ENCODE measurements at places on chromosomes 6 and 20. TPM values are rescaled to one million over a fixed set of nuclear protein-coding genes. Genes with fewer than 3 reads are reported as not detected.

DNA sequence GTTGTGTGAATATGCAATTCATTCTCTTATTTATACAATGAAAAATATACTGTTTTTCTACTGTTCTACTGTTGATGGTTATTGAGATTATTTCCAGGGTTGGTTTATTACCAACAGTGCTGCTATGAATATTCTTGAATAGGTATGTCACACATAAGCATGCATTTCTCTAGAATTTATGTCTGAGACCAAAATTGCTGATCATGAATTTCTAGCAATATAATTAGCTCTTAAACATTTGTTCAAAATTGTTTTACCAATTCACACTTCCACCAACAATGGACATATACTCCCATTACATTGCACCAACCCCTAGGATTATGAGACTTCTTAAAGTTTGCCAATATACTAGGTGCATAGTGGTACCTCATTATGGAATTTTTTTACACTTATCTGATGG lies 164.1 kb upstream of the KCNQ5 start:
- no peak for DNase-seq

DNA sequence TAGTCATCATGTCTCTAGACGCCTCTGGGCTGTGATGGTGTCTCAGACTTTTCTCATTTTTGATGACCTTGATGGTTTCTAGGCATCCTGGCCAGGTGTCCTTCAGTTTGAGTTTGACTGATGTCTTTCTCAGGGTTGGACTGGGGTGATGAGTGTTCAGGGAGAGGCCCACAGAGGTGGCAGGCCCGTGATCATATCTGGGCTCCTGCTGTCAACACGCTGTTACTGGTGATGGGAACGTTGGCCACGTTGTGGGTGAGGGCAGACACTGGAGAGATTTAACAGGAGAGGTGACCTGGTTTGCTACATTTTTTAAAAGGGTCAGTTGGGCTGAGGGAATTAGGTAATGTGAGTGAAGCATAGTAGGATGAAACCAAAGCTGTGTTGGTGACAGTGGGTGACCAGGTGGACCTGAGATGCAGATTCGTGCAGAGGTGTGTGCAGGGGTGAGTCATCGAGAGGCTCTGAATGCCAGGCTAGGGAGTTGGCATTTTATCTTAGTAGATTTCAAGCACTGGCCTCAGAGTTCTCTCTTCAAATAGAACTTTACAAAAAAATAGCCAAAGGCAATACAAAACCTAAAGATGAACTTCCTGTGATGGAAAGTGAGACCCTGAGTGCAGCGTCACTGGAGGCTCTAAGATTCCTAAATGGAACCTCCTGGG lies 174.1 kb downstream of the CDH26 start:
- DNase-seq = no peak

DNA sequence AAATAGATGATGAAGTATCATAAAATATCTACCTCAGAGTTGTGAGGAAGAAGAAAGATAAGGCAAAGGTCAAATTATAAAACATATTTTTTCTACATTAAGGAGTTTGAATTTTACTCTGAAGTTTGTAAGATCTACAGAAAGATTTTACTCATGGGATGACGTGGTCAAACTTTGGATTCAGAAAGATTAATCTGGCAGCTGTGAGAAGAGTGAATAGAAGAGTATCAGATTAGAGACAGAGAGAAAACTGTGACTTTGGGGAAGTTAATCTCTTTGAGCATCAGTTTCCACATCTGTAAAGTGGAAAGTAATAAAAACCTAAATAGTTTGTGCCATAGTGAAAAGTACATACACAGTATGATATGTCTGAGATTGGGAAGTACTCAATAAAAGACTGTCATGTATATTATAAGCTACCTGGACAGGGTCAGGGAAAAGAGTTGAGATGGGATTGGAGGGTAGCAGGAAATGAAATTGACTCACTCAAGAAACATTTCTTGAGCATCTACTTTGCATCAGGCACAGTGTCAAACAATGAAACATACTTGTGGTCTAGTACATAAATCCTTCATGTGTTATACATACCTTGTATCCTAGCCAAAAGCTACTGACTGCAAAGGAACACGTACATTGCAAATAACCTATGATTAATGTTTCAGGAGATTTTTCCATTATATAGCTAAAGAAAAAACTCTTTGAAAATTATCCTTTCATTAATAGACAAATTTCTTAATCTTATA lies 222.1 kb downstream of the TMEM200A start:
- DNase-seq = peak; percentile 91

- DNase-seq = no peak
Observed at GRCh38 chr6:130189531-130190397, 33.0 kb downstream of the SAMD3 start.

- DNase-seq = no peak
Observed at GRCh38 chr6:90469906-90470305, 117.0 kb downstream of the MAP3K7 start.

DNA sequence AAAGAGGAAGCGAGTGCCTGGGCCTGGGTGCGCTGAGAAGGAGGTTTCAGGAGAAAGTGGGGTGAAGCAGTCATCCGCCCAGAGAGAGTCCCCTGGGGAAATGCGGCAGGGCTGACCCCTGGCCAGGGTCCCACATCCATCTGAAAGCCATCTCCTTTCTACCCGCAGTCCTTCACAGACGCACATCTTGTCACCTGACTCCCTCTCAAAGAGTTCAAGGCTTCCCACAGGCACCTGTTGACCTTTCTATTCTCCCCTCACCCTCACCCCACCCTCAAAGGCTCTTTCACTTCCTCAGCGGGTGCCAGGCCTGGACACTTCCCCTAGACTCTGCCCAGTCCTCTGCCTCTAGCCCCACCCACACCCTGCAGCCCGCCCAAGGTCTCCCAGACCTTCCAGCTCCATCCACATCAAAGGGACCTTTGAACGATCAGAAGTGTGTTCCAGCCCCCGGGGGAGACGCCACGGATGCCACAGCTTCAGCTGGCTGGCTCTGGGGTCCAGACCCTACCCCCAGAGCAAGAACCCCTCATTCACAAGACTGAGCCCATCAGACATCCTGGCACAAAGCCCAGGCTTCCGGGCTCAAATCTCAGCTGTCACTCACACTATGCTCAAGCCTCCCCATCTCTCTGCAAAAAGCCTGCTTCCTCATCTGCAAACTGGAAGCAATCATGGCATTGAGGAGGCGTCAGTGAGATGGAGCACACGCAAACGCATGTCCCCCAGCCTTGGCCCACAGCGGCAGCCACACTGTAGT lies 2.1 kb downstream of the CTSZ start:
- no peak for DNase-seq

TNNC2 gene
- total RNA-seq = 0.28 TPM

PERP gene
- total RNA-seq = 7.7 TPM

Measured in IMR-90 (cell line).